Stimulated activated CD8-positive, alpha-beta memory T cell treated with anti-CD3 and anti-CD28 coated beads, Interleukin-7, amount 100 ng/mL, for 24 hours (primary cell): ENCODE measurements at places on chromosomes 3 and 15.

DNA sequence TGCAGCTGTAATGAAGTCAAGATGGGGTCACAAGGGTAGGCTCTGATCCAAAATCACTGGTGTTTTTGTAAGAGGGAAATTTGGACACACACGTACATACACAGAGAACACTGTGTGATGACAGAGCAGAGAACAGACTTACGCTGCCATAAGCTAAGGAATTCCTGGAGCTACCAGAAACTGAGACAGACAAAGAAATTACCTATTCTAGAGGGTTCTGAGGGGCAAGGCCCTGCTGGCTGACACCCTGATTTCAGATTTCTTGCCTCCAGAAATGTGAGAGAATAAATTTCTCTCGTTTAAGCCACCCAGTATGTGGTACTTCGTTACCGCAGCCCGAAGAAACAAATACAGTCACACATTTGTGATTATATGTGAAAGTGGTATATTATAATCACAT, 24.8 kb downstream of the CBLB start:
- DNase-seq, result no peak

DNA sequence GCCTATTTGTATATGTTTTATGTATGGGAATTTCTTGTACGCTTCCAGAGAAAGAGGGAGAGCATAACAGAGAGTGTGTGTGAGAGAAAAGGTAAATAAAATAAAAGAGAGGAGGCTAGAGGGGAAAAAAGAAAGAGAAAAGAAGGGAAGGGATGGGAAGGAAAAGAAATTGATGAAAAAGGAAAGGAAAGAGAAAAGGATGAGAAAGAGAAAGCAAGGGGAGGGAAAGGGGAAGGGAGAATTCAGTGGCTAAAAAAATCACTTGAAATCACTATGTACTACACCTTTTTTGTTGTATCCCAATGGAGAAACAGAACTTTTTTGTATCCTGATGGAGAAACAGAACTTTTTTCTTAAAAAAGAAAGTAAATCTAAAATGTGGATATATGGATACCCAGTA, 165.5 kb upstream of the MBNL1 start:
- DNase-seq, result no peak

GRCh38 chr3:142875583-142876207, 13.2 kb downstream of the PCOLCE2 start:
- DNase-seq, result no peak

DNA sequence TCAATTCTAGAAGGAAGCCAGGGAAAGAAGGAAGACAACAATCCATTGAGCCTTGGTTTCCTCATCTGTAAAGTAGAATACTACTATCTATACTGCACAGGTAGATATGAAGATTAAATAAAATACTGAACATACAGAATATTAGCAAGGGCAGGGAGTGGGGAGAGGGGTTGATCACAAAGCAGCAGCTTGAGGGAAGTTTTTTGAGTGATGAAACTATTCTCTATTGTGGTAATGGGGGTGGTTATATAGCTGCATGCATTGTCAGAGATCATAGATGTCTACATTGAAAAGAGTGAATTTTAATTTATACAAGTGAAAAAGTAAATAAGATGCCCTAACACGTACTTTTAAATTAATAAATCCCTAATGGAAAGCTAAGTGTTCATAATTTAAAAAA, 242.6 kb upstream of the LRTM1 start:
- no peak for DNase-seq

- no peak for DNase-seq
These were observed 95.5 kb downstream of the DPH6 start for GRCh38 chr15:35450492-35450891.

DNA sequence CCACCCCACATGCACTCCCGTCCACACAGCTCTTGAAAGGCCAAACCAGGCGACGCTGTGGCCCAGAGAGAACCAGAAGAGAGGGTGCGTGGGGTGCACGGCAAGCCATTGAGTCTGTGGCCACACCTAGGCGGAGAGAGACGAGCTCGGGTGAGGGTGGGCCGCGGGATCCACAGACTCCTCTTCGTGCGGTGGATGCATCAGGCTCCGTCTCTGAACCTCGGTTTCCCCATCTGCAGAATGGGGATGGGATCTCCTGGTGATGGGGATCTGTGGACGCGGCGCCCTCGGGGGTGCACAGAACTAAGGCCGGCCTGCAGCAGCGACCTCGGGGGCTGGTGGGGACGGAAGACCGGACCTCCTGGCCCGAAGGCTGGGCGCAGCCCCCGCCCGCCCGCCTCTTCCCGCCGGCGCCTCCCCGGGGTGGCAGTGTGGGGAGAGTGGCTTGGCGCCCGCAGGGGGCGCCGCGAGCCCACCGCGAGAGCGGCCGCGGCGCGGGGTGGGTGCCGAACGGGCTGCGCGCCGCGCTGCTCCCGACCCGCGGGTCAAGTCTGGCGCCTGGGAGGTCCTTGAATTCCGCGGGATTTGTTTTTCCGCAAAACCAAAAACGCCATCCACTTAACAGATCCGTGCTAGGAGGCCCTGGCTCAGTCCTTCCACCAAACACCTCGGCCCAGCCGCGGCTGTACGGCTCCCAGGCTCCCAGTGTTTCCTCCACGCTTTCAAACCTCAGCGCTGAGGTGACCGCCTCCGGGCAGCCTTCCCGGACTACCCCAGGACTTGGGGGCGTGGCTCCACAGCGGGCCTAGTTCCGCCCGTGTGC, 13.2 kb upstream of the ADPGK start:
- DNase-seq, result no peak

DNA sequence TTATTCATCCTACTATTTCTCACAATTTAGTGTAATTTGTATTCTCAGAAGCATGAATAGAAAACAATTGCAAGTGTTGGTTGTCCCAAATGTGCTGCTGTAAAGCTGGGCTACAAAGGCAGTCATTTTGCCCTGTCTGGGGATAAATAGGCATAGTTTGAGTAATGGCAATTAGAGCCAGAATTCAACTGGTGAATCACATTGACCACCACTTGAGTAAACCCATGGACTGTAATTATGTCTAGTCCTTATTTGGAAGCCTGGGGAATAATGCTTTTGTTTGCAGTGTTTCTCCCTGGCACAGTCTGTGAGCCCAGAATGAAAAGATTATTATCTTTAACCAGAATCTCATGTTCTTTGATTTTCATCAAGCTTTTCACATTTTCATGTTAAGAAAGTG, 30.5 kb upstream of the CHL1 start:
- DNase-seq, result no peak

DNA sequence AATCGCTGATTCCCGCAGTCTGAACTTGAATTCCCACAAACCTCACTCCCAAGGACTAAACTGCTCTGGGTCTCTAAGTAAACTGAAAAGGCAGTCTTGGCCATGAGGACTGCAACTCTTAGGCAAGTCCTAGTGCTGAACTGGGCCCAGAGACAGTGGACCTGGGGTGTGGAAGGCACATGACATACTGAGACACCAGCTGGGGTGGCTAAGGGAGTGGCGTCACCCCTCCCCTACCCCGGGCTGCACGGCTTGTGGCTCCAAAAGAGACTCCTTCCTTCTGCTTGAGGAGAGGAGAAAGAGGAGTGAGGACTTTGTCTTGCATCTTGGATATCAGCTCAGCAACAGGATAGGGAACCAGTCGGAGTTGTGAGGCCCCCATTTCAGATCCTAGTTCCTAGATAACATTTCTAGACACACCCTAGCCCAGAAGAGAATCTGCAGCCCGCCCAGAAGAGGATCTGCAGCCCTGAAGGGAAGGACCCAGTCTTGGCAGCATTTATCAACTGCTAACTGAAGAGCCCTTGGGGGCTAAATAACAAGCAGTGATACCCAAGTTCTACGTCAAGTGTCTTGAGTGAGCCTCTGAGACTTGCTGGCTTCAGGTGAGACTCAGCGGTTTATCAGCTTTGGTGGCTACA, 110.7 kb upstream of the C3orf80 start:
- DNase-seq, result no peak

DNA sequence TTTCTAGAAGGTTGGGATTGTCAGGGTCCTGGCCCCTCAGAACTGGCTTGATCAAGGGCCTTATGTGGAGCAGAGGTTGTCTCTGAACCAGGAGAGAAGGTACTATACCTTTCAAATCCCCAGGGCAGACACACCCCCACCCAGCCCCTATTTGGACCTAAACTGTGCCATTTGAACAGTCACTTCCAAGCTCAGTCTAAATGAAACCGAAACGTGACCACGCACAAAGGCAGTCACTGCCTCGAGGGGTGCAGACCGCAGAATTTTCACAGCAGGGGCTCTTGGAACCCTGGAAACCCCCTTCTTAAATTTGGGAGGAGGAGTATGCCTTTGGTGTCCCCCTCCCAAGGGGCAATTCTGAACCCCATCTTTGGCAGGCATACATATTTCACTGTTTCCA, 53.7 kb downstream of the GRIP2 start:
- DNase-seq, result no peak

GRCh38 chr3:185208823-185209222, 45.0 kb downstream of the EHHADH start:
- no peak for DNase-seq

DNA sequence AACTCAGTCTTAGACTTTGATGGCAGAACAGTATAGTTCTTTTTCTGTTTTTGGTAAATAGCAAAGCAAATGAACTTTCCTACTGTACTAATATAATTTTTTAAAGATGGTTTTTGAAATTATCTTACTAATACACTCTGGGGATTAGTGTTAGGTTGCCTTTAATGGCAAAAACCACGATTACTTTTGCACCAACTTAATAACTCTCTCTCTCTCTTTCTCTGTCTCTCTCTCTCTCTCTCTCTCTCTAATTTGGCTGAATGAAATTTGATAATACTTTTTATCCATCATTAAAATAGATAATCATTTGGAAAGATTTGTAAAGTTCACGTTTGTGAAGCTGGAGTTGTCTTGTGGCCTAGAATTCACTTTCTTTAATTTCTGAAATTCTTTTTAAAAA, 257.8 kb downstream of the LPP start:
- DNase-seq, result no peak

- DNase-seq, result no peak
These were observed 497.7 kb upstream of the THBS1 start for GRCh38 chr15:39083213-39083612.

DNA sequence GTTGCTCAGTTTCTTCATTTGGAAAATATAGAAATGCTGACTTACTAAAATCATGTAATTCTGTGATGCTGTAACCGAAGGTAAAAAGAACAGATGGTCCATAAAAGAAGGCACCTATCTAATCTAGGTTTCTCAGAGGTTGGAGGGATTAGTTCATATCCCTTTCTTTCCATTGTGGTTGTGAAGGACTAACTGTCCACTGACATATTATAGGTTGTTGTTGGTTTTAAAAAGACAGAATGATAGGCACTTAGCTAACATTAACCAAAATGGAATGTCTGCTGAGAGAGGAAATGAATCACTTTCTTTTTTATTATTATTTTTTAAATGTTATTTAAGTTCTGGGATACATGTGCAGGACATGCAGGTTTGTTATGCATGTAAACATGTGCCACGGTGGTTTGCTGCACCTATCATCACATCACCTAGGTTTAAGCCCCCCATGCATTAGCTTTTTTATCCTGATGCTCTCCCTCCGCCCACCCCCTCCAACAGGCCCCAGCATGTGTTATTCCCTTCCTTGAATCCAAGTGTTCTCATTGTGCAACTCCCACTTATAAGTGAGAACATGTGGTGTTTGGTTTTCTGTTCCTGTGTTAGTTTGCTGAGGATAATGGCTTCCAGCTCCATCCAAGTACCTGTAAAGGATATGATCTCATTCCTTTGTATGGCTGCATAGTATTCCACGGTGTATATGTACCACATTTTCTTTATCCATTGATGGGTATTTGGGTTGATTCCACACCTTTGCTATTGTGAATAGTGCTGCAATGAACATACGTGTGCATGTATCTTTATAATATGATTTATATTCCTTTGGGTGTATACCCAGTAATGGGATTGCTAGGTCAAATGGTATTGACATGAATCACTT, 45.8 kb downstream of the ALDH1A2 start:
- no peak for DNase-seq

- DNase-seq, result no peak
These were observed 2.5 kb downstream of the CHST2 start for GRCh38 chr3:143122089-143122430.

DNA sequence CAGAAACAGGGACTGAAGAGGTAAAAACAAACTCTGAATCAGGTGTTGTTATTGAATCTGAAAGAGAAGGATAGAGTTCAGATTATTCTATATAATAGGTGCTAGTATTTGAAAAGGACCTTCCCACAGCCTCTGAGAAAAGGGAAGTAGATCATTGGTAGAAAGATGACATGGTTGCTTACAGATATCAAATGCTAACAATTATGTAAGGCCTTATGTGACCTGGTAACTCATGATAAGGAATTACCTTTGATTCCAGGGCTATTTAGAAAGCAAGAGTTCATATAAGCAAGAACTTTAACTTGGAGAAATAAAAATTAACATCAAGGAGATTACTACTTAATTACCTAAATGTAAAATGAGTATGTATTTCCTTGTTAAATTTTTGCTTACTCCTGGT, 7.6 kb downstream of the SLC27A2 start:
- DNase-seq, result no peak

GRCh38 chr3:8755564-8756237, 13.7 kb downstream of the OXTR start:
- DNase-seq, result no peak

DNA sequence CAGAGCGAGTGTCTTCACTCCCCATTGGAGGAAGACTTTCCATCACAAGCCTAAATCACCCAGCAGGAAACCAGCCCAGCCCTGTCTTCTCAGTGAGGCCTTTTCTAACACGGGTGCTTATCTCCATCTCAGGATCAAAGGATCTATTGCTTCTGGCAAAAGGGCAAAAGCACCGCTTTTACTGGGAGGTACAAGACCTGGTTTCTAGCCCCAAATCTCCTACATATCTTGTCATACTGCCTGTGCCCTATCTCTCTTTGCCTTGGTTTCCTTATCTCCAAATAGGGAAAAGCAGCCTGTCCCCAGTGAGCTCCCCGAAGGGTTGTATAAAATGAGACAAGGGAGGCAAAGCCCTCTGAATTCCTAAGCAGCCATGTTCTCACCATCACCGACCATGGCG, 5.2 kb downstream of the GLB1 start:
- no peak for DNase-seq

DNA sequence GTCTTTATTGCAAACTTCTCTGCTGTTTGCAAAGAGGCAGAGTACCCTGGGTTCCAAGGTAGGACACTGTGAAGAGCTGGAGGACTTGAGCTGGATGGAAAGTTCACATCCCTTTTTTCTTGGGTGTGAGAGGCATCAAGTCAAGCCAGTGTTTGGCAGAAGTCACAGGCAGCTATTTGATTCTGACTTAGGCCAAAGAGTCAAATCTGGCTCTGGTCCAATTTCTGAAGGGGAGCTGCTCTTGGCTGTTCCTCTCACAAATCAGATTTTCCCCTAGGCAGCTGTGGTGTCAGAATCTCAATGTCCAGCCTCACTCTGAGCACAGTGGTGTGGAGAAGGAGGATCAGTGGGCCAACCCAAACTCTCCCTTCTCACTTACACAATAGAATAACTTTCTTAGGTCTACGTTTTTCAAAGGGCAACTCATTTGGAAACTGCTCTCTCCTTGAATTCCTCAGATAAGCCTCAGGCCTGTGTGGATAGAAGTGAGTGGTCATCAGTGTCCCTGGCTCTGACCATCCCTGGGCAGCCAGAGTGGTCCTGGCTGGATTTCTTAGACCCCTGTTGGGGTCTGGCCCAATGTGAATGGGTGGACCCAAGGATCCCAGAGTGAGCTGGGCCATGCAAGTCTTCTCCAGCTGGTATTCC, 18.2 kb upstream of the AMOTL2 start:
- DNase-seq, result no peak
